ENCODE measurements at places on chromosomes 11 and 22.
A peak's percentile ranks its signal among the peaks of the same experiment; 100 is the strongest.

DNA sequence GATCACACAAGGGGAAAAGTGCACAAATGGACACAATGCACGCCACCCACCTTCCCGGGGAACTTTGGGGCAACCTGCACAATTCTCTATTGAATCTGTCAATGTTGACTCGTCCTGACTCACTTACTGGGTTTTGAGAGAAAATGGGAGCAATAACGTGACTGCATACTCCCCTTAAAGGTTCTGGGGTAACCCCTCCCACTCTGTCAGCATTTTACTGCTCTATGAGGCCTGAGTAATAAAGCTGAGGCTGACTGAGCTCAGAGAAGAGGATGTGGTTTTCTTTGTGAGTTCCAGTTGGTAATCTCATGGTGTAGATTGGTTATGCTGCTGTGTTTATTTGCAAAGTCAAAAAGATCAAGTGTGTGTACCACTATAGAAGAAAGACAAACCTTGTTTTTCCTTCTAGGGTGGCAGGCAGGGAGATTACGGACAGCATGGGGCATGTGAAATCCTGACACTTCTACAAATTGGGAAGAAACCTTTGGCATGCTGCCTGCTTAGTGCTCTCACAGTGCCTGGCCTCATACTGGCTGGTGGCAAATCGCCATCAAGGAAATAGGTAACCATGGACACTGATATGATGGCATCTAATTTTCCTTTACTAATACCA, 16.1 kb upstream of the APOA1 start:
- peak; percentile 83 for DNase-seq

GRCh38 chr11:83027794-83028193, 43.9 kb downstream of the RAB30 start:
- DNase-seq: no peak

DNA sequence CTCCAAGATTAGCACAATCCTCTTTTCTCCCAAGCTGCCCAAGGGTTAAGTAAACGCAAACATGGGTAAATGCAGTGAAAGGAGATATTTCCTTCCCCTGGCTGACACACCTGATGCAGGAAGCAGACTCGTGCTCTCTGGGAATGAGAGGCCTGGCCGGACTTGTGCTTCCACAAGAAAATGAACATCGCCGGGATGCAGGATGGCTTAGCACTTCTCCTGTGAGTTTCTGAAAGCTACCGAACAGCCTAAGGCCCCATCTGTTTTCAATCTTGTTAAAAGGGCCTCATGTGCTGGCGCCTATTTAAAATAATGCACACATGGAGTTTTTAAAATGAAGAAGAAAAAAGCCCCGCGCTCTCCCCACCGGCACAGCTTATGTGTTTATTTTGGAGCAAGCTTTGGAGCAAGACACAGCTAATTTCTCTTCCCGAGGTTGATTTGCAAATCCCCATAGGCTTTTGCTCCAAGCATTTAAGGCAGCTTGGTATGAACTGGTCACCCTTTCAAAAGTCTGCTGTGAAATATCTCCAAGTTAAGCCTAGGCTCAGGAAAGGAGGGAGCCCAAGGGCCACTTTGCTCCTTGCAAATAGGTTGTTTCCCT, 100.9 kb downstream of the SYN3 start:
- no peak for DNase-seq

- peak; percentile 48 for DNase-seq
Measured at GRCh38 chr11:1260023-1260501, 37.2 kb downstream of the MUC5B start.

GRCh38 chr22:49763138-49763537, 64.5 kb downstream of the BRD1 start:
- DNase-seq: no peak

GRCh38 chr11:73236854-73237253, 18.8 kb downstream of the P2RY2 start:
- DNase-seq: peak; percentile 21

GRCh38 chr11:64141081-64141783, 24.7 kb downstream of the MACROD1 start:
- DNase-seq: no peak

GRCh38 chr11:11620173-11620920, 1.5 kb downstream of the GALNT18 start:
- no peak for DNase-seq

GRCh38 chr11:27703481-27703880, 3.2 kb upstream of the BDNF start:
- no peak for DNase-seq

- no peak for DNase-seq
Measured at GRCh38 chr11:69142895-69143294, 12.8 kb upstream of the SMIM38 start.

DNA sequence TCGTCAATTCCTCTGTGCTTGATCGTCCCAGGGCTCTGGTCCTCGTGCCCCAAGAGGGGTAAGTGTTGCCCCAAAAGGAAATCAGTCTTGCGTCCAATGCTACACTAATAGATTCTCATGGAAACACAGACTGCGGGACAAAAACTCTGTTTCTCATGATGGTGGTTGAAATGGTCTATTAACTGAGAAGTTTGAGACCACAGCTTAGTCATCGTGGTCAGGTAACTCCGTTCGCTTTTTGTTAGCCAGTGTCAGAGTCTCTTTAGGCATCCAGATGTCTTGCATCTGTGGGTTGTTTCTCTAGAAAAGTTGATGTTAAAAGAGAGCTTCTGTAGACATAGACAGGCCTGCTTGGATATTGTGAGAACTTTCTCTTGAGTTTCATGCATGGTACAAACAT, 104.6 kb upstream of the SORL1-AS1 start:
- DNase-seq: no peak

DNA sequence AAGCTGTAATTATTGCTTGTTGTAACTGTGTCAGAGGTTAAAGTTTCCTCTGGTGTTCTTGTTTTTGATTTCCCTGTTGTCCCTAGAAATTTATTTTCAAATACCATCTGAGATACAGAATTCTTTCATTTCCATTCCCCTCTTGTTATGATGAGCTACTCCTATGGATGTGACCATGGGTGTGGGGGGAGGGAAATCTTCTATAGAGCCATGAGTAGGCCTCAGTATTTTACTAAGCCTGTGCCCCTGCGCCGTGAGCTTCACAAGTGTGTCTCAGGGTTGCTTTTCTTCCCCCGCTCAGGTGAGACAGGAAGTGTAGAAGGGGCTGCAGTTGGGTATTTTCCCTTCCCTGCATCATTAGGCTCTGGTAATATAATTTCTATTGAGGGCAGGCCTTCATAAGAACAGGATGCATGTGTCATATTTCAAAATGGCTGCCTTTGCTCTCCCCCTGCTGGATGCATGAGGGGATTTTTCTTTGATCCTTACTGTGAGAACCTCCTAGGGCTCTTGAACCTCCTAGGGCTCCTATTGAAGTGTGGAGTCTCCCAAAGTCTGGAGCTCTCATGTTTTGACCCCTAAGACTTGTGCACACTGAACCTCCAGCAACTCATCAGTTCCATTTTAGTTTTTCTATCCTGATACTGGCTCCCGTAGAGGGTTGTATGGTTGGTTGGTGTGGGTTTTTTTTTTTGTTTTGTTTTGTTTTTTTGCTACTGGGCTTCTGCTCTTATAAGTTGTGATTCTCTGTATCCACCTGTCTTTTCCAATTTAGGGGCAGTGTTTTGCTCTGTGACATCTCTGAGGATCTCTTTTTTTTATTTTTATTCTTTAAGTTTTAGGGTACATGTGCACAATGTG, 658.2 kb downstream of the NTM start:
- peak; percentile 3 for DNase-seq

DNA sequence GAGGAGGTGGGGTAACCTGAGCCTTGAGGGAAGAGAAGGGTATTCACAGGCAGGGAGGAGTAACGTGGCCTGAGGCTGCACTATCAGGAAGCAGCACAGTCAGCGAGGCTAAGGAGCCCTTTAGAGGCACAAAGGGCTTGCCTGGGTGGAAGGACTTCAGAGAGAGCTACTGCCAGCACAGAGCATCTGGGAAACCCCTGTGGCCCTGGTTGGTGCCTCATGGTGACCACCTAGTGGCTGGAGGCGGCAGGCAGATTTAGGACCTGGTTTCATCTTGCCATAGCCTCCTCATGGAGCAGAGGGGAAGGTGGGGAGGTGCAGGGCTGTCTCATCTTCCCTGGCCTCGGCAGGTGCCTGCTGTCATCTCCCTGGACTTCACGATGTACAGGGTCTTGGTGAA, 64.5 kb downstream of the MPPED1 start:
- DNase-seq: no peak

DNA sequence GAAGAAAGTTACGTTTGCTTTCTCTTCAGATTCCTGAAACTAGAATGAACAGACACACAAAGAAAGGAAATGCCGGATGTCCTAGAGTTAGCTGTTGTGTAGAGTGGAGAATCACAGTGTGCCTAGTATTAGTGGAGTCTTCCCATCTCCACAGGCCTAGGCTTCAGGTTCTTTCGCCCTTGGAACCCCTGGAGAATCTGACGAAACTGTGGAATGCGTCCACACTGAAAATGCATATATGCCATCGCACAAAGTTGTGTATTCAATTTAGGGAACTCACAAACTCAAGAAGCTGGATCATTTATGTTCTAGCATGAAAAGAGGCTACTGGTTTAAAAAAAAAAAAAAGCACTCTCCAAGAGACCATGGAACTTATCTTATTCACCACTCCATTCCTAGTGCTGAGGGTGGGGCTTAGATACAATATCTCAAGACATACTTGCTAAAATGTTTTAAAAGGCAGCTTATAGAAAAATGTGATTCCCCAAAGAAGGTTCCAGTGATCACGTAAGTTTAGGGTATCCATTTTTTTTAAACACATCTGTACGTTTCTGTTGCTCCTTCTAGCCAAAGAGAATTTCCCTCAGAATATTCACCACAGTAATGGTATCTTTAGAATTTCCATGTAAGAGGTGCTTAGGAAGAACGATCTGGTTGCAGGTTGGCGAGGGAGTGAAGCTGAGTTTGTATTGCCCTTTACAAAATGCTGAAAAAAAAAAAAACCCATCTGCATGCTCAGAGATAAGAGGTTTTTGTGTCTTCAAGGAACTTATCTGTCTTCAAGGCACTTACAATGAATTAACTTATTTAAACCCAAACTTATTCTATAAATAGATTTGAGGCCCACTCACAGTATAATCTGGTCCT, 20.0 kb downstream of the MAML2 start:
- DNase-seq: no peak

- DNase-seq: no peak
Measured at GRCh38 chr11:61866958-61867343, 24.4 kb downstream of the FADS3 start.

DNA sequence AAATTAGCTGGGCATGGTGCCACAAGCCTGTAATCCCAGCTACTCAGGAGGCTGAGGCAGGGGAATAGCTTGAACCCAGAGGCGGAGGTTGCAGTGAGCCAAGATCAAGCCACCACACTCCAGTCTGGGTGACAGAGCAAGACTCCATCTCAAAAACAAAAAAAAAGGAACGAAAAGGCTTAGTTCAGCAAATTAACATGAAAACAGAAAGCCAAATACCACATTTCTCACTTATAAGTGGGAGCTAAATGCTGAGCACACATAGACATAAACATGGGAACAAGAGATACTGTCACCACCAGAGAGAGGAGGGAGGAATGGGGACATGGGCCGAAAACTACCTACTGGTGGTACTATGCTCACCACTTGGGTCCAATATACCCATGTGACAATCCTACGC, 38.6 kb downstream of the SCGB1A1 start:
- DNase-seq: no peak

DNA sequence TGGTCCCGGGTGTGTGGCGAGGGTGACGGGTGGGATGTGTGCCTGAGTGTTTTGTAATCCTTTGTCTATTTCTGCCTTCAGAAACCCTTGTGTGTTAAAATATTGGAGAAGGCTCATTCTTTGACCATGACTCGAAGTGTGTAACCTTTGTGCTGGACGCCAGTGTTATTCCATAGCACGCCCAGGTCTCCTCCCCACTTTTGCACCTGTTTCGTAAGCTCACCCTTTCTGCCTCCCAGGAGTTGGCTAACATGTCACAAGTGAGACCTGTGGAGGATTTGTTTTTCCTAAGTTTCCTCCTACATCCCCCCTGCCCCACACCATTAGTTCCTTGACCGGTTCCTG, 382 bp downstream of the C11orf54 start:
- DNase-seq: no peak

DNA sequence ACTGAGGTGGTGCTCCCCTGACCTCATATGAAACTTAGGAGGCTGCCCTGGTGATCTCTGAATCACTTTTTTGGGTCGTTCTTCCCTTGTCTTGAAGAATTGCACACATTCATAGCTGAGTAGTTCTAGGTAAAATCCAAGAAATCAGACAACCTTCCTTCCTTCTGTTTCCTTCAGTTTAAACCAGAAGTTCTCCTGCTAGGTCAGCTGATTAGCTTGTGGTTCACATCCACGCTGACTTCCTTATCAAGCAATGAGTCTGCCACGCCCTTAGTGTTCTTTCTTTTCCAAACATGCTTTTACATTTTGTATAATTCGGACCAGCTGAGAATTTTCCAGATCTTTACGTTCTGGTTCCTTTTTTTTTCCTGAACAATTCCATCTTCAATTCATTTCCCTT, 892.8 kb downstream of the NTM start:
- DNase-seq: no peak

DNA sequence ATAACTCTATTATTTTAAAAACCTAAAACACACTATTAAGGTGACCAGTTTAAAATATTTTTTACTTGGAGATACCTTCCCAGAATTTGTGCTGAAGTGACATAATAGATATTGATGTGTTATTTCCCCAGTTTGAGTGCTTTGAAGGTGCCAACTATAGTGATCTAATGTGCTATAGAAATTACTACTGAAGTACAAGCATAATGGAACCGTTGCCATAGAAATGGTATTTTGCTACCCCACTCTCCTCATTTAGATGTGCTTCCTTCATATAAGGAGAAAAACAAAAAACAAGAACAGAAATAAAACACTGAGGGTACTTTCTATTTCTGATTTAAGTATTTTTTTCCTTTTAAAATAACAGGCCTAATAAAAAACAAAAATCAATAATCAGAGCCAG, 19.2 kb downstream of the DDI1 start:
- no peak for DNase-seq

DNA sequence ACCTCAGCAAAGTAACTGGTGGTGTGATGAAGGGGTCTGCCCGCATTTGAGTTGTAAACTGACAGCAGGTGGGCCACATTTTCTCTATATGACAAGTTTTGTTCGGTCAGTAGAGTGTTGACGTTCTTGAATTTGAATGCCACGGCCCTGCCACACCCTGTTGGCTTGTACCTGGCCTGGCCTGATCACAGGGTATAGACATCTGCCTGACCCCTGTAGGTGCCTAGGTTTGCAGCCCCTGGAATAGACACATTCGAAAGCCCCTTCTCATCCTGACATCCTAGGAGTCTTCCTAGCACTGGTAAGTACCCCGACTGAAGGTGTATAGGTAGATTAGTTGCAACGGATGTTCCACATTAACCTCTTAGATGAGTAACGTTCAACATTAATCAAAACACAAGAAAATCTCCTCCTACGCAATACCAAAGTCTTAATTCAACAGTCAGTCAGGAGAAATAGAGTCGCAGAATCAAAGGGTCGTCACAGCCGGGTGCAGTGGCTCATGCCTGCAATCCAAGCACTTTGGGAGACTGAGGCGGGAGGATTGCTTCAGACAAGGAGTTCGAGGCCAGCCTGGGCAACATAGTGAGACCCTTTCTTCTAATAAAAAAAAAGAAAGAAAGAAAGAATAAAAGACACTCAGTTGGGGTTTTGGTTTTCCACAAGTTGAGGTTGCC, 43.6 kb upstream of the CD5 start:
- no peak for DNase-seq

- no peak for DNase-seq
Measured at GRCh38 chr11:16299884-16300782, 56.2 kb downstream of the SOX6 start.
